Placental pericyte (primary cell): ENCODE measurements at places on chromosomes 7 and 10. TPM values are rescaled to one million over a fixed set of nuclear protein-coding genes. Genes with fewer than 3 reads are reported as not detected.

The SFTPA2 gene
- total RNA-seq, result not detected in 2 replicates

The NPSR1 gene
- total RNA-seq, result not detected in 2 replicates

The HILPDA gene
- total RNA-seq, result 9.8 and 14.5 TPM in 2 replicates

The C1GALT1 gene
- 20.6 and 30.8 TPM in 2 replicates for total RNA-seq

The CLCN1 gene
- total RNA-seq, result not detected in 2 replicates

The ANXA8 gene
- total RNA-seq, result 3.3 and 18.6 TPM in 2 replicates

The TAF5 gene
- total RNA-seq, result 2.6 and 7.7 TPM in 2 replicates

The SLC29A4 gene
- 1.0 and 1.8 TPM in 2 replicates for total RNA-seq

The PRRT4 gene
- not detected in 2 replicates for total RNA-seq

The DNAJC2 gene
- total RNA-seq, result 21.2 and 25.8 TPM in 2 replicates

The MMD2 gene
- not detected in 2 replicates for total RNA-seq

The TMEM236 gene
- total RNA-seq, result under 0.01 and 0.14 TPM in 2 replicates

The SPDYE8 gene
- total RNA-seq, result not detected in 2 replicates

The SEPTIN7 gene
- total RNA-seq, result 181 and 248 TPM in 2 replicates

The VKORC1L1 gene
- total RNA-seq, result 15.1 and 19.5 TPM in 2 replicates

The HTRA1 gene
- total RNA-seq, result 14.0 and 73.4 TPM in 2 replicates

The WASHC2C gene
- 33.5 and 60.6 TPM in 2 replicates for total RNA-seq

The PIK3CG gene
- total RNA-seq, result 0.66 and 1.9 TPM in 2 replicates

The SHTN1 gene
- total RNA-seq, result 3.1 and 9.2 TPM in 2 replicates

The ATOH7 gene
- total RNA-seq, result not detected in 2 replicates

The TSPAN33 gene
- total RNA-seq, result 0.14 and 0.66 TPM in 2 replicates

The TAC1 gene
- total RNA-seq, result not detected in 2 replicates

The PALD1 gene
- under 0.01 and 0.29 TPM in 2 replicates for total RNA-seq

The SP4 gene
- total RNA-seq, result 6.0 and 6.3 TPM in 2 replicates

The PAX2 gene
- not detected in 2 replicates for total RNA-seq

The TCAF2 gene
- 0.22 and 1.9 TPM in 2 replicates for total RNA-seq

The OR6V1 gene
- total RNA-seq, result not detected in 2 replicates

The PLEKHA8 gene
- total RNA-seq, result 12.7 and 14.6 TPM in 2 replicates

The GNAI1 gene
- total RNA-seq, result 47.2 and 199 TPM in 2 replicates

The RBM20 gene
- under 0.01 and 0.14 TPM in 2 replicates for total RNA-seq

The C10orf53 gene
- not detected in 2 replicates for total RNA-seq

The LEP gene
- not detected in 2 replicates for total RNA-seq

The DRGX gene
- total RNA-seq, result not detected in 2 replicates

The LAMB1 gene
- total RNA-seq, result 373 and 409 TPM in 2 replicates

The TMEM139 gene
- not detected in 2 replicates for total RNA-seq

The ADCYAP1R1 gene
- not detected in 2 replicates for total RNA-seq

The CALCR gene
- total RNA-seq, result under 0.01 and 0.14 TPM in 2 replicates

The ZNF239 gene
- 4.4 and 6.0 TPM in 2 replicates for total RNA-seq

The TBC1D12 gene
- 9.8 and 11.5 TPM in 2 replicates for total RNA-seq

The MGAM2 gene
- total RNA-seq, result not detected in 2 replicates

The GATA3 gene
- 0.29 TPM in 1 of 2 replicates, not detected in the other for total RNA-seq

The ADRB1 gene
- total RNA-seq, result not detected in 2 replicates

The MRM2 gene
- 10.9 and 25.6 TPM in 2 replicates for total RNA-seq

The STAM gene
- total RNA-seq, result 30.2 and 46.8 TPM in 2 replicates
